ENCODE measurements at places on chromosomes 2 and 18. TPM values are rescaled to one million over a fixed set of nuclear protein-coding genes. Genes with fewer than 3 reads are reported as not detected.
A peak's percentile ranks its signal among the peaks of the same experiment; 100 is the strongest.

DNA sequence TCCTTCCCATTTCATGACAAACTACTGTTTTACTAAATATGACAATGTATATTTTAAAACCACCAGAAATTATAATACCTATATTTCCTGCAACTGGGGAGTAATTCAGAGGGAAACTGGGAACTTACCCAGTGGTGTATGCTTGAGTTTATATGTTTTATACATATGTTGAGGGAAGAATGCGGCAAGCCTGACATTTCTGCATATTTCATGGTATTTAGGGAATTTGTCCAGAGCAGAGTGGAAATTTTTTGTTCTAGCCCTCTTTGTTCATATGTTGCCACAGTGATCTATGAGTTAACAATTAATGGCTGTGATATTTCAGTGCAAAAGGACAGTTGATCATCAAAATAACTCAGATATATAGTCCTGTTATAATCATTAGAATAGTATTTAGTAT lies 230.8 kb upstream of the VWC2L start:
- no peak for DNase-seq

- no peak for DNase-seq
Measured at GRCh38 chr2:42971381-42971780, 179.0 kb upstream of the HAAO start.

GRCh38 chr2:182545420-182546167 lies 118.8 kb upstream of the PDE1A start:
- no peak for DNase-seq

GRCh38 chr2:142782942-142783443 lies 94.5 kb upstream of the KYNU start:
- no peak for DNase-seq

Gene MTCL1
- total RNA-seq, result 0.43 TPM

- no peak for DNase-seq
Measured at GRCh38 chr2:108620656-108621055, 86.4 kb downstream of the LIMS1 start.

Gene RFX8
- total RNA-seq, result not detected

GRCh38 chr18:49061991-49062831 lies 111.4 kb upstream of the SMAD7 start:
- no peak for DNase-seq

DNA sequence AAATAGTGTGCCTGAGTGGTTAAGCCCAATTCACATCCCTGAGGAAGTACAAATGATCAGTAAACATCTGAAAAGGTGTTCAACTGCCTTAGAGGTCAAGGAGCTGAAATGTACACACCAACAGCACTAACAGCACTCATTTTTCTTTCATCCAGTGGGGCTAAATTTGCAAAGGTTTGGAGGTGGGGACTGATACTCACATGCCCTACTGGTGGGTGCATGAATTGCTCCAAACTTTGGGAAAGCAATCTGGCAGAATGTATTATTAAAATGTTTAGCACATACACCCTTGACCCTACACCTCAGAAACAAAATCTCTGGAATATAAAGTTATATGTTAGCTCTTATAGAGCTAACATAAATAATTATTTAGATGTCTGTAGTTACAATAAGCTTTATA lies 19.0 kb upstream of the FAM178B start:
- DNase-seq, result peak; percentile 56

Gene CNDP1
- total RNA-seq, result not detected

- DNase-seq, result no peak
Measured at GRCh38 chr2:212032032-212032431, 506.6 kb downstream of the ERBB4 start.

- no peak for DNase-seq
Measured at GRCh38 chr2:32248299-32248698, 16.4 kb downstream of the NLRC4 start.

Gene POLE4
- 72.9 TPM for total RNA-seq

Gene MAP3K19
- total RNA-seq, result not detected

DNA sequence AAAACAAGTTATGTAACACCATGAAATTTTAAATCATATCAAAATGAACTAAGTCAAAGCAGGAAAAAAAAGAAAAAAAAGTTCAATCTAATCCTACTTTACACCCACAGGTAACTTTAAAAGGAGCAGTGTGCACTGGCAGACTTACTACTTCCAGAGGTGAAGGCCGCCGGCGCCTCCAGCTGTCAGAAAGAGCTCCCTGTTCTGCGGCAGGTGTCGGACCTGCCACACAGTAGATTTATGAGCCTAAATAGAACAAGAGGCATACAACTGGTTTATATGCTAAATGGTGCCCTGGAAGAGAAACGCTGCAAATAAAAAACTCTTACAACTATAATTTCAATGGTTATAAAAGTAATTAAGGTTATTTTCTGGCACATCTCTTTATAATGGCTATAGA lies 23.1 kb upstream of the PNO1 start:
- DNase-seq, result no peak

GRCh38 chr2:217399291-217399690 lies 539.4 kb upstream of the TNP1 start:
- DNase-seq, result no peak

- DNase-seq, result no peak
Measured at GRCh38 chr2:111711270-111711669, 172.7 kb downstream of the ANAPC1 start.

DNA sequence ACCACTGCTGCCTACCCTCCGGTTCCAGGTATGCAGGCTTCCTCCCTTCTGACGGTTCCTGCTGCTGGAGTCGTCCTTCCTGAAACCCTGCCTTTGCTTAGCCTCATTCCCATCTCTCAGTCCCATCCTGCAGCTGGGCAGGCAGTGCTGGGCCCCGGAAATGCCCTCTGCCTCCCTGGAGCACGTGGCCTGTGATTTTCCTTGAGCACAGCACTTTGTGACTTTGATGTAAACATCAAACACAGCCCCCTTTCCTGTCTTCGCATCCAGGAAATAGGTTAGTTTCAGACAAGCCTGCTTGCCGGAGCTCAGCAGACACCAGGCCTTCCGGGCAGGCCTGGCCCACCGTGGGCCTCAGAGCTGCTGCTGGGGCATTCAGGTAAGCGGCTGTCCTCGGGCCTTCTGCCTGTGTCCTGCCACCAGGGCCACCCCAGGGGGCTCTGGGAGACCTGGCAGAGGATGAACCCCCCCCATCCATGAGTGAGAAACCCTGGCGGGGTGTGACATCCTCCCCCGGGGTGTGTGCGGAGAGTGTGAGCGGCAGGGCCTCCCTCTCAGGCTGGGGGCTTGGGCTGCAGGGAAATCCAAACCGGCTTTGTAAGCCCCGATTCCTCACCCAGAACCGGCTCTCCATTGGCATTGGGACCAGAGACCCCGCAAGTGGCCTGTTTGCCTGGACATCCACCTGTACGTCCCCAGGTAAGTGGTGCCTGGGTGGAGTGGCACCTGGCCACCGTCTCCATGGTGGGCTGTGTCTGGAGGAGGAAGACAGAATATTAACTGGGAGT lies at the start of gene ZAP70:
Gene ZAP70 (plus strand): TSS at position 281 of the 788 bp plus-strand sequence. CDS start 10,461 bp downstream, outside the sequence.
- no peak for DNase-seq

- DNase-seq, result no peak
Measured at GRCh38 chr2:165371356-165371755, 98.1 kb upstream of the CSRNP3 start.

- no peak for DNase-seq
Measured at GRCh38 chr2:10475811-10476660, 27.9 kb upstream of the ODC1 start.

DNA sequence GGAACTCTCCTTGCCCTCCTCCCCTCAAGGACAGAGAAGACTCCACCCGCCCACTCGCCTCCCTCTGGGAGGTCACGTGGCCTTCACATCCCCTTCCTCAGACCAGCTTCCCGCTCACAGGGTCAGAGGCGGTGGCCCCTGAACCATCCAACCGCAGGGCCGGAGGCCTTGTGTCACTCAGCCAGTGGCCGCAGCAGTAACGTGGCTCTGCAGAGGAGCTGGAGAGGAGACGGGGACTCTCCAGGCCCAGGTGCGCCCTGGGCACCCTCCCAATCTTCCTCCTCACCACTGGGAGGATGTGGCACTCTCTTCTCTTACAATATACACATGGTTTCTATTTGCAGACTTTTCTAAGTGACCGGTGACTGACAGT lies 161.7 kb downstream of the TWIST2 start:
- DNase-seq, result no peak

GRCh38 chr2:157986761-157987160 lies 110.6 kb upstream of the ACVR1 start:
- no peak for DNase-seq

Gene FAM124B
- total RNA-seq, result not detected

Gene VWC2L
- not detected for total RNA-seq

Gene CHRND
- not detected for total RNA-seq

Gene CCDC85A
- not detected for total RNA-seq

GRCh38 chr2:109447776-109448175 lies 166.0 kb downstream of the SEPTIN10 start:
- no peak for DNase-seq

DNA sequence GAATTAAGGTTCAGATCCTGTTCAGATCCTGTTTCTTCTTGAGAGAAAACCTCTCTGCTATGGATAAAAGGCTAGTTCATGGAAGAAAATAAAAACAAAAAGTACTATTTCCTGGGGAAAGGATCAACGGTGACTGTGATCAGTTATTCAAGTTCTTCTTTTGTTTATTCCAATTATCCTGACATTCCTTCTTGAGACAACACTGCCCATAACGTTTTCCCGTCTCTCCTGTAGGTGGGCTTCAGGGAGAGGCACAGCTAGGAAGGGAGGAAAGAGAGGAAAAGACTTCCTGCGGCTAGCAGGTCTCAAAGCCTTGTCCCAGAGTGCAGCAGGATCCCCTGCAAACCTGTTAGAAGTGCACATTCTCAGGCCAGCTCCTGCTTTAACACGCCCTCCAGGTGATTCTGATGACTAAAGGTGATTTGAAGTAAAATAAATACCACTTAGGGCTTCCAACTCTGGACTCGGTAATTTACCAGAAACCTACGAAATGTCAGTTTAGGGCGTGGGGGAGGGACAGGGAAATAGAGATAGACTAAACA lies 4.5 kb upstream of the FHL2 start:
- no peak for DNase-seq

GRCh38 chr2:46653539-46653938 lies 174.2 kb downstream of the TMEM247 start:
- DNase-seq, result no peak

- no peak for DNase-seq
Measured at GRCh38 chr2:233428438-233428837, 74.1 kb downstream of the DGKD start.

Measured in Karpas-422 (cell line).